ENCODE measurements at places on chromosomes 5 and 9.

DNA sequence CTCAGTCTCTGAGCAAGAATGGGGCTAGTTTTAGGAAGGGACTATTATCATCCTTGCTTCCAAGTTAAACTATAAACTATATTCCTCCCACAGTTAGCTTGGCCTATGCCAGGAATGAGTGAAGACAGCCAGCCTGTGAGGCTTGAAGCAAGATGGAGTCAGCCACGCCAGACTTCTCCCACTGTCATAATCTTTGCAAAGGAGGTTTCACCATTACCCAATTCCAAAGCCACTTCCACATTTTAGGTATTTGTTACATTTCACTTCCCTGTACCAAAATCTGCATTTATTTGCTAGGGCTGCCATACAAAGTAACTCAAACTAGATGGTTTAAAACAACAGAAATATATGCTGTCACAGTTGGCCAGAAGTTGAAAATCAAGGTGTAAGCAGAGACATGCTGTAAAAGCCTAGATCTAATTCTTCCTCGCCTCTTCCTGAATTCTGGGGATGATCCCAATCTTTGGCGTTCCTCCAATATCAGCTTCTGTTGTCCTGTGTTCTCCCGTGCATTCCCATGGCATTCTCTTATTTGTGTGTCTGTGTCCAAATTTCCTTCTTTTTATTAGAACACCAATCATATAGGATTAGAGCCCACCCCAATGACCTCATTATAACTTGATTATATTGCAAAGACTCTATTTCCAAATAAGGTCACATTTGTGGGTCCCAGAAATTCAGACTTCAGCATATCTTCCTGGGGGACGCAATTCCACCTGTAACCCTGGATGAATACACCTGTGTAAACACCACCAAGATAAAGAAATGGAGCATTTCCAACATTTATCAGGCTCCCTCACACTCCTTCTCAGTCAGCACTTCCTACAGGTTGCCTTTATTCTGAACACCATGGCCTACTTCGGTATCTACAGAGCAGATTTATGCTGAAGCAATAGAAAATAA is 126.8 kb downstream of the GCNT1 start:
- no peak for DNase-seq

GRCh38 chr5:157518963-157519362 is 56.6 kb downstream of the ADAM19 start:
- no peak for DNase-seq

- peak; percentile 67 for DNase-seq
These were observed 10.6 kb upstream of the CSNK1A1 start for GRCh38 chr5:149561848-149562247.

DNA sequence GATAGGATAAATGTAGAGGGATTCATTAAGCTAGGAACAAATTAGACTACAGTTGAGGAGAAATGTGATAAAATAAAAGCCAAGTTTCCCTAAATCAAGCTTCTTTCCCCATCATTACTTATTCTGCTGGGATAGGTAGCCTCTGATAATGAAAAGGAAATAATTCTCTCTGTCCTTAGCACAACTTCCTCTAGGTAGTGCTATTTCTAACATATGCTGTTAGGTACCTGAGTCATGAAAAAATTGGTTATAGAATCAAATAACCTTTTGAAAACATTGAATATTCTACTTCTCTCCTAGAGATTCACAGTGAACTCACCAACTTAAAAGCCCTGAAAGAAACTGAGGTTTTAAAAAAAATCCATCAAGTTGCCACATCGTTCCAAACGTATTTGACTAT is 1793.1 kb downstream of the EFNA5 start:
- DNase-seq: no peak

DNA sequence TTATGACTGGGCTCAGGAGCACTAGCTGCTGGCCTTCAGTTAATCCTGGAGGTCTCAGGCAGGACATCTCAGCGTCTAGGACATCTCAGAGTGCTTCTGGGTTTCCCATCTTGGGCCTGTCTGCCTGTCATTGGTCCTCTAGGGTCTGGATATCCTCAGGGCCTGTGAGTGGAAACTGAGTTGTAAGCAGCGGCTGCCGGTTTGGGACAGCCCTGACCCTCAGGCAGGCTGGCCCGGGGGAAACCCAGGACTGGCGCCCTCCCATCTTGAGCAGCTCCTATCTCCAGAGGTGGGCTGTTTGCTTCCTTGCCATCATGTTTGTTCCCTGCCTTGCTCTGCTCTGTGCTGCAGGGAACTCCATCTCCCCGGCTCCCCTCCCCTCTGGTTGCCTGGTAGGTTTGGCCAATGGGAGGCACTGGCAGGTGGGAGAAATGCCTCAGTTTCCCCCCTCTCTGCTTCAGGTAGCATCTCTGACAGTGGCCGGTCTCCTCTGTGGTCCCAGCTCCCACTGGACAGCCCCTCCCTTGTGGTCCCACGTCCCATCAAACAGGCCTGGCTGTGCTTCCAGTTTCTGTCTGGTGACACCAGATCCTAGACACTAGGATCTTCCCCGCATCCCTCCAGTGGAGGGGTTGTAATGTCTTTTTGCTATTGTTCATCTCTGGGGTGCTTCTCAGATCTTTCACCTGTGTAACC is 57.4 kb downstream of the ARHGEF37 start:
- no peak for DNase-seq

DNA sequence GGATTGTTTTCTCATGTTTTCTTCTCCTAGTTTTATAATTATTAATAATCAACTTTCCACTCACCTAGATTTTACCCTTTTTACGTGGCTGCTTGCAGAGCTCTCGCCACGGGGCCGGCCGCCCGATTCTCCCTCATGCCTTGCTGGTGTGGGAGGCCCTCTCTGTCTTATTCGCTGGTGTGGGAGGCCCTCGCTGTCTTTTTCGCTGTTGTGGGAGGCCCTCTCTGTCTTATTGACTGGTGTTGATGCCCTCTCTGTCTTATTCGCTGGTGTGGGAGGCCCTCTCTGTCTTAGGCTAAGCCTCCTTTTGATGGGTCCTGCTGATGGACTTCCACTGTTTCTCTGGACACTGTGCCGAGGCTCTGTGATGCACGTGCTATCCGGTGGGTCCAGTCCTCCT is 161.3 kb upstream of the IRX2 start:
- no peak for DNase-seq

DNA sequence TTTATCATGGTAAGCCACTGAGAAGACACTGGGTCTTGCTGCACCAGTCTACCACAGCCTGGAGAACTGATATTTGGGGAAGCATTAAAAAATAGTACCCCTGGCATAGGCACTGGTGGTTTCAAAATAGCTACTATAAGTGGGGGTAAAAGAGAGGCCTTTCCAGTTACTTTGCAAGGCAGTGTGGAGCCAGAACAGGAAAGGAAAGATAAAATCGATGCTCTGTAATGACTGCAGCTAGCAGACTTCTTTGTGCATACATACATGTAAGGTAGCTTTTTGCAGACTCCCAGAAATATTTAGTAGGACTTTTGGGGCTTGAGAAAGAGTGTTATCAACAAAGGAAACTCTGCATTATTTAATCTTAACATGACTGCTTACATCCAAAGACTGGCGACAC is 31.3 kb upstream of the ALDOB start:
- DNase-seq: no peak

DNA sequence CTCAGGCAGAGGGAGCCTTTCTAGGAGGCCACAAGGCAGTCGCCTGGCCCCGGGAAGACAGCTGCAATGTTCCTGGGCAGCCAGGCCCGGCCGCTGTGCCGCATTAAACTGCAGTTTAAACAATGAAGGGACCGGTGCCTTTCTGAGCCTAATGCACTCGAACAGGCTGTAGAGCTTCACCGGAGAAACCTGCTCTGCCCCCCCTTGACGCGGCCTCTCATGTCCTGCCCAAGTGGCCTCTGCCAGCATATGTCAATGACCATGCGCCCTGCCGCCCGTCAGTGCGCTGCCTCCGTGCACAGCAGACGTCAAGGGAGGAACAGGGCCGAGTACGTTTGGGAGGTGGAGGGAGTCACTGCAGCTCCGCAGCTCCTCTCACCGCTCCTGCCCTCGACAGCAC is 38.4 kb upstream of the BARHL1 start:
- DNase-seq: no peak

DNA sequence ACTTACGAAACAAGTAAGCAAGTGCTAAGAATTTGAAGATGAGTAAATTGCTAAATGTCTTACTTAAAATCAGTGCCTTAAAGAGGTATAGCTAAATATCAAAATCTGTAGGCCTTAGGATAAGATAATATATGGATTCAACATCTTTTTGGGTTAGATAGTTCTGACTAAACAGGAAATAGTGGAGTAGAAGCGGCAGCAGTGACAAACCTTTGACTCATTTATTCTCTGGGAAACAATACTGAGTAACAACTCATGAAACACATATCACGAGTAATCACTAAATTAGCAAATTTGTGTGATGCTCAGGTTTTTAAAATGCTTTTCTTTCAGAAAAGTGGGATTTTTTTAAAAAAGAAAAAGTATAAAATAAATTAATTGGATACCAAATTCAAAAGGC is 762.1 kb upstream of the TYRP1 start:
- DNase-seq: no peak

GRCh38 chr9:93686127-93686879 is 109.9 kb downstream of the PHF2 start:
- DNase-seq: no peak

GRCh38 chr9:91150273-91150997 is 211.3 kb downstream of the AUH start:
- DNase-seq: no peak

DNA sequence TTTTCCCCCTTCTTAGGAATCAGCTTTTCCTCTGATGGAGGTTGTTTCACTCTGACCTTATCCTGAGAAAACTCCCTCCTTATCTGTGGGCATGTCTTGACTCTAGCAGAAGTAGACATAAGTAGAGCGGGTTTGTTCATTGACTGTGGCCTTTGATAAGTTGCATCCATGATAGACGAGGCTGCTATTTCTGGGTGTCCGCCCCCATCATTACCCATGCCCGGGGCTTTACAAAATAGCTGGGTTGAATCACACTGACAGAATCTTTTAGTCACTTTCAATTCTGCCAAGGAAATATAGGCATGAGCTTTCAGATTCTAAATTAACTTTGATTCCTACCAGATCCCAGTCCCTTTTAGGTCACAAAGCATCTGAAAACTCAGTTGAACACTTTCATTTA is 223.8 kb downstream of the SEC61B start:
- no peak for DNase-seq

DNA sequence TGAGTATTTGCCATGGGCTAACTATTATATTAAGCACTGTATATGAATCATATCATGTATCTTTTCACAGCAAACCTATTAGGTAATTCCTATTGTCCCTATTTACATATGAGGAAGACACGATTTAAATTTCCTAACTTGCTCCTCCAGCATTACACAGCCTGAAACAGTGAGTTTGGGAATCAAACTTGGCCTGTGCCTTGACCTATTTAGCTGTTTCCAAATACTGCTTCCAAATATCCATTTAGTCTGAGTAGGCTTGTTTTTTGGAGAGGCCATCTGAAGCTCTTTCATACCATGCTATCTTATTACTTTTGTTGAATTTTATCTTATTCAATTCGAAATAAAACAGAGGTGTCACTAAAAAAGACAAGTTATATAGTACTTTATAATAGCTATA is 447.3 kb upstream of the MPDZ start:
- DNase-seq: no peak

DNA sequence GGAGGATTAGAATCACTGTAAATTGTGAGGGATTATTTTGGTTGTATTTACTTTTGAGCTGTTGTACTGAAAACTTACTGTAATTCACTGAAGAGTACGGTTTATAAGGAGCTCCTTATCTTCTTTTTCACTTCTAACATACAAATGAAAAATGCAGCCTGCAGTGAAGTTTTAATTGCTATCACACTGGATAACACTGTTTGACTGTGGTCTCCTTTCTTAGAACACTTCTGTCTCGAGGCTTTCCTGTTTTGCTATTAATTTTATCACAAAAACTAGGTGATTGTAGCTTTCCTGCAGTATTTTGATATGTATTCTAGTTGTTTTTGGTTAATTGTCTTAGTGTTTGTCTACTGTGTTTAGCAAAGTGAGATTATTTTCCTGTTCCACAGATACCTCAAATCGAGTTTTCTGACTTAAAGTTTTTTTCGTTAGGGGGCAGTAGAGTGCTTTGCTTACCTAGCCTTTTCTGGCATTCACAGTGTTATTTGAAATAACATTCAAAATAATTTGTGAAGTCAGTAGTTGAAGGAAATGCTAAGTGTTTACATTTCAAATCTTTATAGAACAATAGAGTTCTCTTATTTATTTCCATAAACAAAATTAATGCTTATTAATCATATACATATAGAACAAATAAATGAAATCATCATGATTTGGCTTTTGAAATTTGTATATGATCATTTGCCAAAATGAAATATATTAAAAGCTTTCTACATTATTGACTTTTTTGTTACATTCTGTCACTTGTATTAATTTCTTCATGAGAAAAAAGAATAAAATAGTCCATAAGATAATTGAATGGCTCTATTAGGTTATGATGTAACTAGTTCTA is 52.9 kb downstream of the COMMD10 start:
- peak; percentile 13 for DNase-seq

DNA sequence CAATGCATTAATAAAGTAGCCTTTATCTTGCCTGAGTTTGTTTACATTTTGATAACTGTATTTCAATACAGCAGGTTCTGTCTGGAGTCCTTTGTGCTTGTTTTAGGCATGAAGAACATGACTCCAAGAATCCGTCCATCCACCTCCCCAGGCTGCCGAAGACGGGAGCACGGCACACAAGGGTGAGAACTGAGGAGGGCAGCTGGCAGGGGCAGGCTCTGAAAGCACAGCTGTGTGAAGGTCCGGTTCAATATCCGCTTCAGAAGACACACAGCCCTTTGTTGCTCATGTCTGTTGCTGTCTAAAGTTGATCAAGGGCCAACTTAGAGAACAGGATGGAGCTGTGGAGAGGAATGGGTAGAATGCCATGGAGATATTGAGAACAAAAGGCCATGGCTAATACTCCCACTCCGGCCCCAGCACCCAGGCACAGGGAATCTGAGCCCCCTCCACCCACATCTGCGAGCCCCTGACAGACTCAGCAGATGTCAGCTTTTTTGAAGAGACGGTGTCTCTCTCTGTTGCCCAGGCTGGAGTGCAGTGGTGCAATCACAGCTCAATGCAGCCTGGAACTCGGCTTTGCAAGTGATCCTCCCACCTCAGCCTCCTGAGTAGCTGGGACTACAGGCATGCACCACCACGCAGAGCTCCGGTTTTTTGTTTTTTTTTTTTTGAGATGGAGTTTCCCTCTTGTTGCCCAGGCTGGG is 58.5 kb upstream of the GNE start:
- peak; percentile 92 for DNase-seq

GRCh38 chr9:70080481-70081119 is 37.0 kb downstream of the MAMDC2 start:
- DNase-seq: no peak

DNA sequence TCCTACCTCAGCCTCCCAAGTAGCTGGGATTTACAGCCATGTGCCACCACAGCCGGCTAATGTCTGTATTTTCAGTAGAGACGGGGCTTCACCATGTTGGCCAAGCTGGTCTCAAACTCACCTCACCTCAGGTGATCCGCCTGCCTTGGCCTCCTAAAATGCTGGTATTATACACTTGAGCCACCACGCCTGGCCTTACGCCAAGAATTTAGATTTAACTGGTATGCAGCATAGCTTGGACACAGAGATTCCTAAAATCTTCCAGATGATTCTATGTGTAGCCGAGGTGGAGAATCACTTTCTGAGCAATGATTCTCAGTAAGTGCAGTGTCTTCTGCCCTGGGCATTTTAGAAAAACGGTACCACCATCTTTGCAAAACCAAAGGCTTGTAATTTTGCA is 74.1 kb downstream of the HABP4 start:
- DNase-seq: no peak

- no peak for DNase-seq
These were observed 54.9 kb downstream of the USP20 start for GRCh38 chr9:129889941-129890717.

All from COLO829 (cell line).